ENCODE measurements at places on chromosomes 13 and 19.

- peak; percentile 99 for DNase-seq
Observed at GRCh38 chr19:52140032-52140710, 433 bp upstream of the ZNF616 start.

- DNase-seq, result no peak
Observed at GRCh38 chr13:29077051-29077813, 257.1 kb downstream of the MTUS2 start.

DNA sequence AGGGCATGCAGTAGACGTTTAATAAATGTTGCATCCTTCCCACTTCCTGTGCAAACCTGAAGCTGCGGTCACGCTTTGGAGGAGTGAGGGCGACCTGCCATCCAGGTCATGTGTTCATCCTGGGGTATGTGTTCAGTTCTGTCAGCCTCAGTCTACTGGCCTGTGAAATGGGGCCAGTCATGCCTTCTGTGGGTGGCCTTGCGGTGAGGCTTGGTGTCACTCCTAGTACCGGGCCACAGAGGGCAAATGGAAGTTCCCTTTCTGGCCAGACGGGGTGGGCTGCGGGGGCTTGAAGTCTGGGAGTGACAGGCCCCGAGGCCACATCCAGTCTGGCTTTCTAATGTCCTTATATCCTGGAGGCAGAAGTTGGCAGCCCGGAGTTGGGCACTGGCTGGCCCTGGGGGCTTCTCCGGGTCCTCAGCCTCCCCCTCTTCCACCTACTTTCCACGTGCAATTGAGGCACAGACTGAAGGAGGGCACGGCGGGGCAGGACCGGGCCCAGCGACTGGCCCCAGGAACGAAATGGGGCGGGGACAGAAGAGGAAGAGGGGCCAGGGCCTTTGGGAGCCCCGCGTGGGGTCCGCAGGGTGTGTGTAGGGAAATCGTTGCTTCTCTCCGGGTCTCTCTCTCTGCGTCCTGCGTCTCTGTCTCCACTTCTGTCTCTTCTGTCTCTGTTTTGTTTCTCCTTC, 11.1 kb downstream of the PDE4A start:
- peak; percentile 80 for DNase-seq

DNA sequence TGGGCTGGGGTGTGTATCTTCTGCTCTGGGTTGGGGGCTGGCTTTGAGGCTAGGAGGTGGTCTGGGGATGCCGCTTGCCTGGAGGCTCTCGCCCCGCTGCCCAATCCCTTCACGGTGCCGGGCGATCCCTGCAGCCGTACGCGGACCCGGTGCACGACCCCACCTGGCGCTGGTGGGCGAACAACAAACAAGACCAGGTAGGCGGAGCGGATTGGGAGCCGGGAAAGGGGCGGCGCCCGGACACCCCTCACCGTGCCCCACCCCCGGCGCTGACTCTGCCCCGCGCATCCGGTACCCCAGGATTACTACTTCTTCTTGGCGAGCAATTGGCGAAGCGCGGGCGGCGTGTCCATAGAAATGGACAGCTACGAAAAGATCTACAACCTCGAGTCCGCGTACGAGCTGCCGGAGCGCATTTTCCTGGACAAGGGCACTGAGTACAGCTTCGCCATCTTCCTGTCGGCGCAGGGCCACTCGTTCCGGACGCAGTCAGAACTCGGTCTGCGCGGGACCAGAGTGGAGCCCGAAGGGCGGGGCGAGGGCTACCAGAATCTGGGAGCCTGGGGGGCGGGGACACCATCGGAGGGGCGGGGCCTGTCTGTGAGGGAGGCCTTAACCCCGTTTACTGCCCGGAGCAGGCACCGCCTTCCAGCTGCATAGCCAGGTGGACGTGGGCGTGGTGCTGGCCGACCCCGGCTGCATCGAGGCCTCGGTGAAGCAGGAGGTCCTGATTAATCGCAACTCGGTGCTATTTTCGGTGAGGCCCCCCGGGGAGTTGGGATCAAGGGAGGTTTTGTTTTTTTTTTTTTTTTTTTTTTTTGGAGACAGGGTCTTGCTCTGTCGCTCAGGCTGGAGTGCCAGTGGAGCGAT, 12.1 kb upstream of the PSMD8 start:
- DNase-seq, result peak; percentile 46
